Pulmonary artery endothelial cell (primary cell): ENCODE measurements at places on chromosomes 6 and 20. TPM values are rescaled to one million over a fixed set of nuclear protein-coding genes. Genes with fewer than 3 reads are reported as not detected.

DNA sequence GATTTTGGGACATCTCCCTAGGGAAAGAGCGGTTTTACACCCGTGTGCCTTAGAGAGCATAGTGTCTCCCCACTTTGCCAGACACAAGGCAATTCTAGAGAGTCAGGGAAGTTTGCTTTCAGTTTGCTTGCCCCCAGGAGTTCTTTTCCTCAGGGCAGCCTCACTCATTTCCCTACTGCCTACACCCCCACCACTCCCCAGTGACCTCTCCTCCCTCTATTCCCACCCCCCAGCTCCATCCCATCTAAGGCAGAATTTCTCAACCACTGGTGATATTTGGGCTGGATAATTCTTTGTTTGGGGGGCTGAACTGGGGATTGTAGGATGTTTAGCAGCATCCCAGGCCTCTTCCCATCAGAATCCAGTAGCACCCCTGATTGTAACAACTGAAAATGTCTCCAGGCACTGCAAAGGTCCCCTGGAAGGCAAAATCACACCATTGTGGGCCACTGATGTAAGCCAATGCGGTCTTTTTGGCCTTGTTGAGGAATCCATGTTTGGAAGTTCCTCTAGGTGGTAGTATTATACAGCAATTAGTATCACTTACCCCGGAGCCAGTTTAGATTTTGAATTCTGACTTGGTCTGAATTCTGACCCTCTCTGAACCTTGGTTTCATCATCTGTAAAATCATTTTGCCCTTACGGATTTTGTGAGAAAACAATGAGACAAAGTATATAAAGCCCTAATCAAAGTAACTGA lies 1.3 kb downstream of the EPPIN start:
- no peak for DNase-seq

DNA sequence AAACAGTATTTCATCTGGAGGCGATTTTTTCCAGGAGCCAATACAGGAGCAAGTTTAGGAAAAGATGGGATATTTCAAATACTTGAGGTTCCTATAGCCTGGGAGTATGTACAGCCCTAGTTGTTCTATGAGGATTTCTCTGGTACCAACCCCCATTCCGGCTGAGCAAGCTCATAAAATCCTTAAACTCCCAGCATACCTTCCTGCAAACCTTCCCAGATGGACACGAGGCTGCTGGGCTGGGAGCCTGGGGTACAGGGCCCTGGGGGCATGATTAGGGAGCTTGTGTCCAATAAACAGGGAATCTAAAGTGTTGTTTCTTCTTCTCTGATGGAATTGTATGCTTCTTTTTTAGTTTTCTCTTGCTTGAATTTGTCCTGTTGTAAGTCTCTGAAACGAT lies 1.5 kb downstream of the PRRC2A start:
- no peak for DNase-seq

DNA sequence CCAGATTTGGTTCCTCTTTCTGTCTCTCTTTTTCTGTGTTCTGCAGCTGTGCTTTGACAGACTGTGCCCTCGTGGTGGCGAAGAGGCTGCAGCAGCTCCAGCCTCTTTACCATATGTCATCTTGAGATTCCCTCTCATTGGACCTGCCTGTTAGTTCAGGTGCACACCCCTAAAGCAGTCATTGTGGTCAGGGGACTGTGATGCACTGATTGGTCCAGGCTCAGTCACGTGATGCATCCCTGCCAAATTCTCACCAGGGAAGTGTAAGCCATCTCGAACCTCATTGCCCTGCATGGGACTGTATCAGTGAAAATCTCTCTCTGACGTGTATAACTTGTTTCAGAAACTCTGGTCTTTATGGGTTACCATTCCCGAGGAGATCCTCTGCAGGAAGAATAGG lies 160.3 kb downstream of the EYA2 start:
- no peak for DNase-seq

DNA sequence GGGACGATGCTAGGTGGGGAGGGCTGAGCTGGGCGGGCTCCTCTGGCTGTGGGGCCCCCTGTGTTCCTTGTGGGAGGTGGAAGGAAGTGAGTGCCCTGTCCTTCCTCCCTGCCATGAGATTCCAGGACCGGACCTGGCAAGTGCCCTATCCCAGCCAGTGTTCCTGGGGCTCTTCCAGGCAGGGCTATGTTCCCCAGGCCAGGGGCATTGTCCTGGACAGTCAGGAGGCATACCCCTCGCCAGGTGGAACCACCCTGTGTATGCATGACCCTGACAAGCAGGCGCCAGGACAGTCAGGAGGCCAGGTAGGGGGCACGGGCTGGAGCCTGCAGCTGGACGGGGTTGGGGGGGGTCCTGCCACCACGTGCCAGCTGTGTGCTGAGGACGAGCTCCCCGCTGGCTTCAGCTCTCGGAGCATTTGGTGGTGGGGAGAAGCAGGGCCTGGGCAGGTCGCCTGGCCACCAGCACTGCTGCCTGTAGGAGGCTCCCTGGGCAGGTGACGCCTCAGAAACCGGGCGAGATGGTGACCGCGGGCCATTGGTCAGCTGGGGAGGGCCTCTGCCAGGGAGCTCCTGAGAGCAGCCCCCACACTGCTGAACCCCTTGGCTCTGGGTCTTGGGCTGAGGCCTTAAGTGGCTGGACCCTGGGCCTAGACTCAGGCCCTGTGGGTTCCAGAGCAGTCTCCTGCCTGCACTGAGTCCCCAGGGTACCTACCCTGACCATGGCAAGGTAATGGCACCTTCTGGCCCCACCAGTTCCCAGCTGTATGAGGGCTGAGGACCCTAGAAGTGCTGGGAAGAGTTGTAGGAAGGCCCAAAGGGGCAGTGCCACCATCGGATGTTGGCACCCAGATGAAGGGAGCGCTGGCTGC lies 694 bp downstream of the SLC17A9 start:
- no peak for DNase-seq

- peak; percentile 39 for DNase-seq
Observed at GRCh38 chr6:151544453-151544852, 50.6 kb downstream of the CCDC170 start.

- no peak for DNase-seq
Observed at GRCh38 chr6:111625461-111626391, 20.0 kb upstream of the TRAF3IP2 start.

- DNase-seq: no peak
Observed at GRCh38 chr20:49656304-49656703, 57.4 kb downstream of the B4GALT5 start.

- DNase-seq: no peak
Observed at GRCh38 chr6:105802703-105803102, 283.4 kb upstream of the PRDM1 start.

GRCh38 chr6:14732844-14733757 lies 512.8 kb upstream of the JARID2 start:
- no peak for DNase-seq

GRCh38 chr20:5835321-5835821 lies 85.2 kb downstream of the SHLD1 start:
- DNase-seq: peak; percentile 24

DNA sequence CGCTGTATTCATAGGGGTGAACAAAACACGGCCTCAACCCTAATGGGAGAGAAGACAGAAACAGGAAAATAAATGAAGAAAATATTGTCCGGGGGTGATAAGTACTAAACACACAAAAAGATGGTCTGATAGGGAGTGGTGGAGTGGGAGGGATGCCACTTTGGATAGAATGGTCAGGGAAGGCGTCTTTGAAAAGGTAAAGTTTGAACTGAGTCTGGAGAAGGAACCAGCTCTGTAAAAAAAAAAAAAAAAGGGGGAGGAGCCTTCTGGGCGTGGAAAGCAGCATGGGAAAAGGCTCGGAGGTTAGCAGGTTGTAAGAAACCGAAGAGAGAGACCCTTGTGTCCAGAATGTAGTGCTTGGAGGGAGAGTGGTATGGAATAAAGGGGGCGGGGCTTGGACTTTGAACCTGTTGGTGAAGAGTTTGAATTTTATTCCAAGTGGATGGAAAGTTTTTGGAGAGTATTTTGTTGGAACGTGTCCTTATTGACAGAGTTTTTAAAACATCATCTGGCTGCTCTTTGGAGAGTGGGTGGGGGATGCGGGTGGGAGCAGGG lies 1.8 kb downstream of the CHMP4B start:
- no peak for DNase-seq

- no peak for DNase-seq
Observed at GRCh38 chr6:11798538-11798937, 19.9 kb upstream of the ADTRP start.

- DNase-seq: no peak
Observed at GRCh38 chr6:97440590-97441176, 157.7 kb upstream of the MMS22L start.

DNA sequence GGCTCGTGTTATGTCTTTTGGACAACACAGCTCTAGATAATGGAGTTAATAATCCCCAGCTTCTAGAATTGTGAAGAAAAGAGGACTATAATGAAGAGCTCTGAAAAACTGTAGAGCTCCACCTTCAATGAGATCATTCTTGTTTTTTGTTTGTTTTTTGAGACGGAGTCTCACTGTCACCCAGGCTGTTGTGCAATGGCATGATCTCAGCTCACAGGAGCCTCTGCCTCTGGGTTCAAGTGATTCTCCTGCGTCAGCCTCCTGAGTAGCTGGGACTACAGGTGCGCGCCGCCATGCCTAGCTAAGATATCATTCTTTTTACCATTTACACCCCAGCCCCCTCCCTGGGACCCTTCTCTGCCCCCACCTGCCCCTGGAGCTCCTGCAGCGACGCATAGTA lies 36.6 kb downstream of the ERGIC3 start:
- no peak for DNase-seq

GRCh38 chr6:19587238-19587942 lies 249.8 kb upstream of the ID4 start:
- DNase-seq: no peak

- no peak for DNase-seq
Observed at GRCh38 chr6:14784596-14785492, 461.0 kb upstream of the JARID2 start.

GRCh38 chr6:75331151-75331550 lies 46.6 kb upstream of the TMEM30A start:
- no peak for DNase-seq

GRCh38 chr20:24798930-24799705 lies 150.0 kb upstream of the CST7 start:
- no peak for DNase-seq

DNA sequence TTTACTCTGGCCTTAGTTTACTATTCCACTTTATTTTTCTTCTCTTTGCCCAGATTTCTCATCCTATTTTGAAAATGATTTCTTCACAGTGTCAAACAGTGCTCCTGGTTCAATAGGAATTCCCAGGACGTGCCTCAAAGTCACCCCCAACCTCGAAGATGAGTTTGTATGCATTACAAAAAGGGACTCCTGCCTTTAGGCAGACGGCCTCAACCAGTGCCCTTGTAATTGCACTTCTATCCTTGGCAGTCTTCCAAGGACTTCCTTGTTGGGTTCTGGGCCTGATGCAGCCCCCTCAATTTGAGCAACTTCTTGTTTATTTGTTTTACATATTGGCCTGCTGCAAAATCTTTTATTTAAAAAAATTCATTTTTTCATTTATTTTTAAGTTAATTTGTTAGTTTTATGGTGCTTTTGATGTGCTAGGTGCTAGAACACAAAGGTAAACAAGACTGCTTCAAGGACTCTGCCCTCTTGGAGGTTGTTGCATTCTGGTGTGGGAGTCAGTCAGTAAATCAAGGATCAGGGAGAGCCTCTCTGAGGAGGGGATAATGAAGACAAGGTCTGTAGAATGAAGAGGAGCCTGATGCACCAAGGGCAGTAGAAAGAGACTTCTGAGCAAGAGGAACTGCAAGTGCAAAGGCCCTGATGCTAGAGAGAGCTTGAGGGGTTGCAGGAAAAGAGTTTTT lies 181.5 kb upstream of the LAMP5 start:
- no peak for DNase-seq

- no peak for DNase-seq
Observed at GRCh38 chr6:49913636-49914375, 47.5 kb upstream of the CRISP1 start.

GRCh38 chr6:159959165-159959975 lies 9.5 kb upstream of the IGF2R start:
- no peak for DNase-seq

DNA sequence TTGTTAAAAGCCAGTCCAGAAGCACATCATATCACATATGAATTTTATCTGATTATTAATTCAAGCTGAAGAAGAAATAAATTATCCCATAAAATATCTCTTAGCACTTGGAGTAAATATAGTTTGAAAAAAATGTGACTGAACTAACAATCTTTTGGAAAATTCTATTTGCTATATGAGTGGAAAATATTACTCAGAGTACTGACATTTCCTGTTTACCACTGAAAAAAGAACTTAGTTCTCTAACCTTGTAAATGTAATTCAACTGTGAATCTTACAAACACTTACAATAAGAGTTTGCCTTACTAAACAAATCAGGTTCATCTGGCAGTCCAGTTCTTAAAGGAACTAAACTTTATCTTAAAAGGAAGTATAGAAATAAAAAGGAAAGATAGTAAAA lies 44.2 kb downstream of the MOXD1 start:
- DNase-seq: peak; percentile 41

GRCh38 chr20:22282696-22283095 lies 301.7 kb downstream of the FOXA2 start:
- no peak for DNase-seq

DNA sequence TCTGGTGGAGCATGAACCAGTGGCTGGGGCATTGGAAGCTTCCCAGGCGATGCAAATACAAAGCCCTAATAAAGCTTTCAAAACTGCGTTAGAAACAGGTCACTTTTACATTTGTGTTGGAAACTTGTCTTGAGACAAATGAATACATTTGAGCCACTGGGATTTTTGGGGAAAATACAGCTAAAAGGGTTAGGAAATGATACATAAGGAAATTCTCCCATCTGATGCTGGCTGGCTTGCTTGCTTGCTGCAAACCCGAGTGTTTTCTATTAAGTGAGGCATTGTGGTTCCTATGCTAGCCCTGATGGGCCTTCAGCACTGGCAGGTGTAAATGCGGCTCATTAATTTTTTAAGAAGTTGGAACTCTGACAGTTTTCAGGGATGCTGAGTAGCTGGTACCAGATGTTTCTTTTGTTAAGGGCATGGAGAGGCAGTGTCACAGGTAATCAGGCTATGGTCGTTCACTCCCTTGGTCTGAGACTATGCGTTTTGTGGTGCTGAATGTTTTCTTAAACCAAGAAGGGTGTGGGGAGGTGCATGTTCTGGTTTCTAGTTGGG lies 35.2 kb downstream of the RREB1 start:
- no peak for DNase-seq

The PDYN gene
- total RNA-seq: not detected in 2 replicates

The LAMP5 gene
- total RNA-seq: 0.14 and 0.59 TPM in 2 replicates

The FAM162B gene
- 0.07 and 0.35 TPM in 2 replicates for total RNA-seq

The HAO1 gene
- total RNA-seq: 0.07 TPM in 1 of 2 replicates, not detected in the other

The SLC52A3 gene
- not detected in 2 replicates for total RNA-seq

The BPI gene
- total RNA-seq: not detected in 2 replicates

The PLCB1 gene
- total RNA-seq: 13.6 and 17.6 TPM in 2 replicates

The CLIC5 gene
- 0.07 TPM in 1 of 2 replicates, not detected in the other for total RNA-seq

The SLC35D3 gene
- not detected in 2 replicates for total RNA-seq
